ENCODE measurements at places on chromosomes 3 and 15. TPM values are rescaled to one million over a fixed set of nuclear protein-coding genes. Genes with fewer than 3 reads are reported as not detected.

PLIN1 gene
- total RNA-seq: not detected

DNA sequence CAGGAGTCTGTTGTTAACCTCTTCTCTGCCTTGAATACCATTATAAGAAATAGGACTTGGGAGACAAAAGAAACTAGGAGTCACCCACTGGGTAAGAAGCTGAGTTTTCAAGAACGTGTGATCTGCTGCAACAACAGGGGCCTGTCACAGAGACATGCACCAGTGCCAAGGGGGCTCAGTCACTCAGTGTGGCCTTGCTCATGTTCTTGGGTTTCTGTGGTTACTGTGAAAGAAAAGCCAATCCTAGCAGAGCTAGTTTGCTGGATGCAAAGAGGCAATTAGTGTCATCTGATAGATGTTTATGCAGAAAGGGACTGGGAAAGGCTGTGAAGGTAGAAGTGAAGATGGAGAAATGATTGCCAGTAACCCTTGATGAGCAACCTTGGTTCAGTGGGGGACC, 126.3 kb downstream of the IQCH start:
- no peak for DNase-seq

DNA sequence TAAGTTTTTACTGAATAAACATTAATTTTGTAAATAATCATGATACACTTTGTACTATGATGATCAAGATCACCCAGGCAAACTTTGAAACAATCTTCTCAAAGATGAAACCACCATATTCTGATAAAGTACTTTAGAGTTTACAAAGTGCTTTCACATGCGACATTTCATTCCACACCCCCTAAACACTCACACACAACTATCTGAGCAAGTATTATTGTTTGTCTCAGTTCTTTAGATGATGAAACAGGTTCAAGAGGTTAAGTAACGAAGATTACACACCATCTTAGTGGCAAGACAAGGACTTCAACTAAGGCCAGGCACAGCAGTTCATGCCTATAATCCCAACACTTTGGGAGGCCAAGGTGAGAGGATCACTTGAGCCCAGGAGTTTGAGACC, 37.6 kb downstream of the ZNF148 start:
- DNase-seq: no peak

- DNase-seq: no peak
These were observed 322.6 kb downstream of the MEX3B start for GRCh38 chr15:81723113-81723651.

Measured in activated T-helper 1 cell treated with anti-CD3 and anti-CD28 coated beads, Interleukin-12 subunit alpha, Interleukin-12 subunit beta, Interleukin-2, Interleukin-4 antibody, amounts not matched to agents 30 ng/mL and 10 ng/mL and 1 ng/mL, durations not matched to agents 14 hours and 24 hours and 36 hours (primary cell).